ENCODE measurements at places on chromosomes 4 and X.

DNA sequence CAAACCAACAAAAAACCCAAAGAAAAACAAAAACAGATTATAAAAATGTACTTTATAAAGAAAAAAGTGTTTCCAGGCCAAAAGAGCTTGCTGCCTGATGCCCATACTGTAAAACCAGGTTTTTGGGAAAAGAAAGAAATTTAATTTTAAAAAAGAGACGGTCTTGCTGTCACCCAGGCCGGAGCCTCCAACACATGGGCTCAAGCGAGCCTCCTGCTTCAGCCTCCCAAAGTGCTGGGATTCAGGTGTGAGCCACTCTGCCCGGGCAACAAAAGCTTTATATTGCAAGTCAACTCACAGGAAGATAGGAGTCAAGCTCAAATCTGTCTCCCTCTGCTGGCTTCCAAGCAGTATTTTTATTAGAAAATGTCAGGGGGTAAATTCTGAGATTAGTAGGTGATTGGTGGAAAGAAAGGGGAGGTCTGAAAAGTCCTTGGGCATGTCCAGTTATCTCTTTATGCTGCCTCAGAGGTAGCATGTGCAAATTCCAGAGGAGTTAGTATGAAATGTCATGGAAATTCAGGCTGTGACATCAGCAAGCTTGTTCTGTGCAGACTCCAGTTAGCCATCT lies 39.4 kb downstream of the MGST2 start:
- DNase-seq: no peak

GRCh38 chrX:137999552-137999951 lies 433.6 kb downstream of the ZIC3 start:
- DNase-seq: no peak

GRCh38 chrX:95733426-95733825 lies 951.2 kb upstream of the DIAPH2 start:
- DNase-seq: no peak

DNA sequence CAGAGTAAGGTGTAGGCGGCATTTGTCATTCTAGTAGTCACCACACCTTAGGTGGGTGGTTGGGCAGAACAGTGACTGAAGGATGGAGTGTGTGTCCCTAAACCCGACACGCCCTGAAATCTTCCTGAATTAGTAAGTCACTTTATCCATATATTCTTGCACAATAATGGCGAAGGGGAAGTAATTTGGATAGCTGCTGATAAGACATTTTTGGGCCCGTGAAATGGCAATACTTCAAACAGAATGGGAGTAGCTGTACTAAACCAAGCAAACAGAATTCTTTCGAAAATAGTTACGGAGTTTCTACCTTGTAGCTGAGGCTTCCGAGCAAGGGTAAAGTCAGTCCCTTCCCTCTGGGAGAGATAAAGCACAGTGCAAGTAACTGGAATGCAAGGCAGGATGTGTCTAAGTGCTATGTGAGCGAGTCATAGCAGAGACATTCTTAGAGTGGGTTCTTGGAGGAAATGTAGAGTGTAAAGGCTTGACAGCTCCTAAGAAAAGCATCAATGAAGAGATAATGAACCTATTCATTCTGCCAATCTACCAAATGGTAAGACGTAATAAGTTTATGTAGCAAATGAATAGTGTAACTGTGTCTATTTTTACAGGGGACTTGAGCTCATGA lies 72.8 kb downstream of the CLCN5 start:
- DNase-seq: peak; percentile 7

GRCh38 chr4:174403177-174403543 lies 119.1 kb downstream of the HPGD start:
- no peak for DNase-seq

DNA sequence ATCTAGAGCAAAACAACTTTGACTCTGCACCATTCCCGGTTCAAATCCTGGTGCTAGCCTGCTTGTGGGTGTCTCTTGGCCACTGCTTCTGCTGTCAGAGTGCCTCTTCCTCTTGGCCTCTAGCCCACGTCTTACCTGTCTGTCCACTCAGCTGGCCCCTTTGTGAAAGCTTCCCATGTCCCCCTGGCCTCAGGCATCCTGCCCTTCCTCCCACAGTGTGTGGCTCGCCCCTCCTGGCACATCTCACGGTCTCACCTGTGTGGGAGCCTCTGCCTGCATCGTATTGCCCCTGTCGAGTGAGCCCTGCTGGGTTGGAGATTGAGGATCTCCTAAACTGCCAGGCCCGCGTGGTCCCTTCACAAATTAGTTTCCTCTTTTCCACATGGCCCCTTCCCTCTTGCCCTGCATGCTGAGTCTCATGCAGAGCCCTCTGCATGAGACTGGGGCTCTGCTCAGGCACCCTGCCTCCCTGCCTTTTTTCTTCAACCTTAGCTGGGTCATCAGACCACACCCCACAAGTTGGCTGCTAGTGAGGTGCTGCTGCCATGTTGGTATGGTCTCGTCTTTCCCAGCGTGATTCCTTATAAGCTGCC lies 53.7 kb upstream of the TADA2B start:
- no peak for DNase-seq

- peak; percentile 44 for DNase-seq
Observed at GRCh38 chr4:82624819-82625218, 63.0 kb upstream of the TMEM150C start.

DNA sequence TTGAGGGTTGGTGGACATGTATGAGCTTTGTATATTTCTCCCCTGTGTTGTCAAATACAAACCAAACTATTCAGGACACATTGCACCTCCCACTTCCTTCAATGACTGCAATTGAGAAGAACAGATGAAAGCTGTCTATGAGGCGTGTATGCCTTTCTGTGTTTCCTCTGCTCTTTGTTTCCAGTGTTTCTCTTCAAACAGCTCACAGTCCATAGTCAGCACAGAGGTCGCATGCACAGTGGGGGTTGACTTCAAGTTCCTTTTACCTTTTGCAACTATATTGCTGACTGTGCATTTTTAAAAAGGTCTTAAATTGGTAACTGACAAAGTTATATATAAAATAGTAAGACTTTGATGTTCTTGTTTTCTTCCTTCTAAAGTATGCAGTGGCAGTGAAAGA lies 957.8 kb downstream of the C4orf33 start:
- DNase-seq: no peak

- no peak for DNase-seq
Observed at GRCh38 chrX:107008034-107008433, 8.0 kb upstream of the MORC4 start.

- no peak for DNase-seq
Observed at GRCh38 chr4:47698837-47699236, 139.0 kb downstream of the CORIN start.

DNA sequence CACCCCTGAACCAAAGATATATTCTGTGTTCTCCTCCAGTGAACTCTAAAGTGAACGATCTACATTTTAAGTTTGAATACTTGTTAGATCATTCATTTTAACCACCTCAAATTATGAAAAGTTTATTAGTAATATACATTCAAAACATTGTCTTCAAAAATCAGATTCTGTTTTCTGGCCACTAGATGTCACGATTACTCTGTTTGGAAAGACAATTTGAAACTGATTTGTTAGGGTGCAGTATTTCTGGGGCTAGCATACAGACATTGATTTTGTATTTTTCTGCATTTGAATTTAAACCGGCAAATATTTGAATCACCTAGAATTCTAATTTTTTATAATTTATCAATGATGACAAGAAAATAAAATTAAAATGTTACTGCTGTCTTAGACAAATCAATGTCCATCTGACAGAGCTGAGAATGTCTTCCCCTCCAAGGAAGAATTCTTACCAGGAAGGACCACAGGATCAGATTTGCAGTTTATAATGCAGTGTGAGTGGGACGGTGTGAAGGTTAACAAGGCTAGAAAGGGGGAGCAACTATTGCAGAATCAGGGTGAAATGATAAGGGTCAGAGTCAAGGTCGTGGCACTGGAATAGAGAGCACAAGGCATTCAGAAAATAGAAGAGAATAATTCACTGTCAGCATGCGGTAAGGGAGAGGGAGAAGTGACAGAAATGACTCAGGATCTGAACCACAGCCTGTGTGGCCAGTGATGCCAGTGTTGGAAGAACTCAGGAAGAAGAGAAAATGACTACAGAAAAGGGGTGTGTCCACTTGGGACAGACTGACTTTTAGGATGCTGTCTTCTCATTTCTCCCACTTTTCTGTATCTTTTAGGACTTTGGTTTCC lies 91.6 kb downstream of the ANXA10 start:
- peak; percentile 27 for DNase-seq

All from fibroblast of gingiva (primary cell).